ENCODE measurements at places on chromosomes 3 and 15.

DNA sequence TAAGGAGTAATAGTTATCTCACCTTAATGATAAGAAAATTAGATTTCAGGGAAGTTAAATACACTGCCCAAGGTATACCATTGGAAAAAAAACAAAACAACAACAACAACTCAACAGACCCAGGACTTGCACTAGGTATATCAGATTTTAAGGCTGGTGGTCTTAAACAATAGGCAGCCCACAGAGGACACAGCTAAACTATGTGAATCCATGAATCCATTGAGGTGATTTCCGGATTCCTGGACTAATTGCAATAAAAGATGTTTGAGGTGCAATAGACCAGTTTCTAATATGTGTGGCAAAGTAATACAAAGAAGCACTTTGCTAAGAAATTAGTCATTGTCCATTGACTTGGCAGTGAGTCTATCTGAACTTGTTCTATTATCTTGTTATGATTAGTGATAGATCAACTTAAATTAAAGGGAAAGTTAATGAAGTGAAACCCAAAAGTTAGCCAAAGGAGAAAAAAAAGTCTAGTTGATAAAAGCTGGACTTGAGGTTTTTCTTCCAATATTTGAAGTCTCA lies 60.9 kb upstream of the MAGI1 start:
- DNase-seq: no peak

DNA sequence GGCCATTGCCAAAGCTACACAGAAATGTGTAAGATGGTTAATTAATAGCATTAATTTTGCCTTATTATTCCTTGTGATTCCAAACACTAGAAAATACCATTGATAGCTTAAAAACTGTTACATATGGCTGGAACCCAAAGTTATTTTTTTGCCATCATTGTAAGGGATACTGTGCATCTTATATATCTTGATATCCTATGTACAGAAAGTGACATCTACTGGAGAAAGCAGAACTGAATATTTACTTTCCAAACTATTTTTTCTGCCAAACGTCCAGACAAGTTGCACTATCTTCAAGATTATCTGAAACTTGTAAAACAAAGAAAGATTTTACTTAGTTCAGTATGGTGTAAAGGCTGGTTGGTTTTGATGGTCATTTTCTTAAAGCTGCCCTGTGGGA lies 33.3 kb upstream of the MEIS2 start:
- DNase-seq: no peak

- no peak for DNase-seq
These were observed 277.9 kb upstream of the LMCD1 start for GRCh38 chr3:8223766-8224165.

GRCh38 chr3:138732456-138732855 lies 102.3 kb downstream of the PIK3CB start:
- no peak for DNase-seq

GRCh38 chr15:83205725-83206324 lies 1.8 kb downstream of the HDGFL3 start:
- DNase-seq: peak; percentile 27

DNA sequence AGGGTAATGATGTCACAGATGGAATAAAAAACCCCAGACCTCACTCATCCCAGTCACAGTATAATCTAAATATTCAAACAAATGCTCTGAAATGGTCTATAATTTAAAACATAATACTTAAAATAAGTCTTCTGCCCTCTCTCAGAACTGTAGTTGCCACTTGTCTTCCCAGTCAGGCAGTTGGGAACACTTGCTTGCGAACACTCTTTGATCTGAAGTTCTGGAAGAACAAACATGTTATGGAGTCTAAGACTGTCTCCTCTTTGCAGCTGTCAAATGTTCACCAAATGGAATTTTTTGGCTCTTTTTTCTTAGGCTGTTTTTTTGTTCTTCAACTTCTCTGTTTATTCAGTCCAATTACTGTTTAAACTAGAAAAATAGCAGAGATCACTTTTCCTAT lies 711.1 kb upstream of the GOLIM4 start:
- no peak for DNase-seq

DNA sequence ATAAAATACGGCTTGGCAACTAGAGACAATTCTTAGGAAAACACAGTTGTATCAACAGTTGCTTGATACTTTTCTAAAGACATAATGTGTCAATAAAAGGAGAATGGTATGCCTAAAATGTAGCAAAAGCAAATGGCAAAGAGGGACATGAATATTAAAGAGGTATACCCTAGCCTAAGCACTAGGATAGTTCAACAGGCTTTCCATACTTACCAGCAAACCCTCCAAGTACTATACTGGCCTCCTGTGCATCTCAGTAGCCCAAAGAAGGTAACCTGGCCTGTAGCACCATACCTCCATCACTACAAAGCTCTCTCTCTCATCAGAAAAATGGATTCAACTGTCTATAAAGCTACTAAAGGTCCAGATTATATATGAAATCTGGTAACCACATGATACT lies 7.5 kb downstream of the SETD2 start:
- DNase-seq: no peak

DNA sequence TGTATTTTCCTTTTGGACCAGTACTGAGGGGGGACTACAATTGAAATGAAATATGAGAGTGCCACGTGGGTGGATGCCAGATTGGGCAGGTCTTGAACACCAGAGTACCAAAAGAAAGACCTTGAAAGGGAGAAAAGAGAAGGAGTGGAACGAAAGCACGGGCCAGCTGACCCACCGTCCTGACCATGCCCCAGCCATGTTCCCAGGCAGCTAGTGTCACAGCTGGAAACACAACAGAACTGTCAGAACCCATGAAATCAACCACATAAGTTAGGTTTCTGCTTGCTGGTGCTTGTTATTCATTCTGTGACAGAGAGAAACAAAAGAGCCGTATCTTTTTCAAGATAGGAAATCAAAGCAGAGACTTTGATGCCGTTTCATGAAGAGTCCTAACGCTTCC lies 268.8 kb downstream of the MEX3B start:
- no peak for DNase-seq

DNA sequence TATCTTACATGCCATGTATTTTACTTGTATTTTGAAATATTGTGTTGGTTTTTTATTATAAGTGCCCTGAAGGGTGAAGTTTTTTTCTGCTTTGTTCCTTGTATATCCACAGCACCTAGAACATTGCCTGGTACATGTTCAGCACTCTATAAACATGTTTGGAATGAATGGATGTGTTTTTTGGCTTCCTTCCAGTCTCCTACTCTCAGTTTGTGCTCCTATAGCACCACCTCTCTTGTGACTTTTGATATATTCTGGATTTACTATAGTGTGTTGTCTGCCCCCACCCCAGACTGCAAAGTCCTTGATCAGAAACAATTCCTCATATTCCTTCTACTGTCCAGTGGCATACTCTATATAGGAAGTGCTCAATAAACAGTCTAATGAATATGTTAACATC lies 60.6 kb downstream of the PLCL2 start:
- no peak for DNase-seq

- DNase-seq: no peak
These were observed 348.7 kb downstream of the TBL1XR1 start for GRCh38 chr3:176848431-176849214.

DNA sequence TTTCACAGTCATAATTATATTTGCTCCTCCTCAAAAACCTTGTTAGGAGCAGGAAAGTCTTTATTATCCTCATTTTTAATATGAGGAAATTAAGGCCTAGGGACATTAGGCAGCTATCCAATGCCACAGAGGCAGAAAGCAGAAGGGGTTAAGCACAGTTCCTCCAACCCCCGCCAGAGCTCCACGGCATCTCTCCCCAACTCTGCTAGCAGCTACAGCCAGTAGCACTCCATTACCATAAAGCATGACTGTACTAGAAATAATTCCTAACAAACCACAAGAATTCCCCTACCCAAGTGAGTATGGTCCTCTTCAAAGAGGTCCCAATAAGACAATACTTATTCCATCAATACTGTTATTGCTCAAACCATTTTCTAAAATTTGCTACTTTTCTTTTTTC lies 9.8 kb downstream of the HEG1 start:
- peak; percentile 41 for DNase-seq

DNA sequence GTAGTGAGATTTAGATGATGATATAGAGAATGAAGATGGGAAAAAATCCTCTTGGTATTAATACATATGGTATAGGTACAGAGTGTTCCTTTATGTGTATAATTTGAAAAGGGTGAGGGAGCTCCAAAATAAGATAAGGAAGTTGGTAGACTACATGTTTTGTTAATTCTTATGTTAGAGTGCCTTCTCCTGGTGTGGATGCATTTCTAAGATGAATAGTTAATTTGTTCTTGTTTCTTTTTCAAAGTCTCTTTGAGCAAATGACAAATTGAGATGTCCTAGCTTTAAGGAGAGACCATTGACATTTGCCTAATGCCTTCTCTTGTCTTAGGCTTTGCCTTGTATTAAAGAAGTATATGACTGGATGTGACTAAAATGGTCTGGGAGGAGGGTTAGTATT lies 34.1 kb downstream of the AKAP13 start:
- DNase-seq: no peak

- no peak for DNase-seq
These were observed 391.1 kb upstream of the MDFIC2 start for GRCh38 chr3:70703305-70704102.

GRCh38 chr3:56379723-56380287 lies 88.5 kb downstream of the ERC2 start:
- DNase-seq: no peak

GRCh38 chr15:96747291-96747690 lies 416.8 kb downstream of the NR2F2 start:
- no peak for DNase-seq

- peak; percentile 71 for DNase-seq
These were observed at the start of gene CSPG4 for GRCh38 chr15:75712668-75713337. Gene CSPG4 (minus strand): TSS chr15:75712848. CDS start chr15:75712755, 93 bp downstream.

DNA sequence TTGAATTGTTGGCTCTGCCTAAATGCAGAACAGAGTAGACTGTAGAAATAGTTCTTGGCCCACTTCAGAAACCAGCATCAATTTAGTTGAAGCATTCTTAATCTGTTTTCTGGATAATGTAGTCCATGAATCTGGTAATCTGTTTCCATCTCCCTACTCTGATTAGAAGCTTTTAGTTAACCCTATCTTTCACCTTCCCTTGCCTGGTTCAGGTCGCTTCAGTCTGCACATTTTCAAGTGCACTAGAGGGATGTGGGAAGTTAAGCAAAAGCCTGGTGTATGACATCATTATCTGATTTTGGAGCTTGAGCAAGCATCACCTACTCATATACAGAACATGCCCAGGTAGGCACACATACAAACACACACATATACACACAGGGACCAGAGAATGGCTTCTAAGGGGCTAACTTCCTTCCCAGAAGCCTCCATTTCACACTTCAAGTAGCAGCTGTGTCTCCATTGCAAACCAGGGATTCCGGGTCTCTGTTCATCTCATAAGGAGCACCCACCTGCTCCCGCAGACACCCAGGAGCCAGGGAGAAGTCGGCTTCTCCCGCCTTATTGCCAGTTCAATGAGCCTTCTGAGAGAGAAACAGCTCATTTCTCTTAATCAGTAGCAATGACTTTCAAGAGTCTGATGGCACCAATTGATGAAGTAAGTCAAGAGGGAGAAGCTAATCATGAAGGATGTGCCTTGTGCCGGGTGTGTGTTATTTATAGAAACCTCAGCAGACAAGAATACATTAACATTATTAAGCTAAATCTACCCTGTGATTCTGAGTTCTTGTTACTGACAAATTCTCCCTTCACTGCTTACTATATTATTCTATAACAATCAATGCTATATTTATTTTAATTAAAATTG lies 347.9 kb upstream of the STAC start:
- no peak for DNase-seq

DNA sequence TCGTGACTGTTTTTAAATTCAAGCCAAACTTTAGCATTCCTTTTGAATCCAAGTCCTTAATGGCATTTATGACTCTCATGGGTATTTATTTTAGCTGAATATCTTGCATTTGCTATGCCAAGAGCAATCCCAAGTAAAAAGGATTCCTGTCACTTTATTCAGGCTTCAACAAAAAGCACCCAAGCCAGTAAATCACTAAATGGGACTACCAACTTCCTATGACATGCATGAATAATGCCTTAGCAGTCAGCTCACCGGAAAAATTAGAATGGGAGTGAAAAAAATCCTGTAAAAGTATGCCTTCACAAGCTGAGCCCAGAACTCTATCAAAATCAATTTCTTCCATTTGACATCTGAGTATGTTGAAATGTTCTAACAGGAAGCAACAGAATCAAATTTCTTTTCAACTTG lies 1297.9 kb downstream of the ROBO2 start:
- peak; percentile 17 for DNase-seq

GRCh38 chr3:113270068-113270467 lies 58.7 kb downstream of the BOC start:
- no peak for DNase-seq

- DNase-seq: no peak
These were observed 45.3 kb upstream of the MAGEF1 start for GRCh38 chr3:184757022-184757651.

- no peak for DNase-seq
These were observed 535.6 kb upstream of the AGTR1 start for GRCh38 chr3:148162132-148162531.

- no peak for DNase-seq
These were observed 29.1 kb upstream of the VIPR1 start for GRCh38 chr3:42473083-42473932.

All from amniotic stem cell (primary cell).